ENCODE measurements at places on chromosomes 16 and 17. TPM values are rescaled to one million over a fixed set of nuclear protein-coding genes. Genes with fewer than 3 reads are reported as not detected.

RHBDL3 gene
- 3.5 TPM for polyA plus RNA-seq

DNA sequence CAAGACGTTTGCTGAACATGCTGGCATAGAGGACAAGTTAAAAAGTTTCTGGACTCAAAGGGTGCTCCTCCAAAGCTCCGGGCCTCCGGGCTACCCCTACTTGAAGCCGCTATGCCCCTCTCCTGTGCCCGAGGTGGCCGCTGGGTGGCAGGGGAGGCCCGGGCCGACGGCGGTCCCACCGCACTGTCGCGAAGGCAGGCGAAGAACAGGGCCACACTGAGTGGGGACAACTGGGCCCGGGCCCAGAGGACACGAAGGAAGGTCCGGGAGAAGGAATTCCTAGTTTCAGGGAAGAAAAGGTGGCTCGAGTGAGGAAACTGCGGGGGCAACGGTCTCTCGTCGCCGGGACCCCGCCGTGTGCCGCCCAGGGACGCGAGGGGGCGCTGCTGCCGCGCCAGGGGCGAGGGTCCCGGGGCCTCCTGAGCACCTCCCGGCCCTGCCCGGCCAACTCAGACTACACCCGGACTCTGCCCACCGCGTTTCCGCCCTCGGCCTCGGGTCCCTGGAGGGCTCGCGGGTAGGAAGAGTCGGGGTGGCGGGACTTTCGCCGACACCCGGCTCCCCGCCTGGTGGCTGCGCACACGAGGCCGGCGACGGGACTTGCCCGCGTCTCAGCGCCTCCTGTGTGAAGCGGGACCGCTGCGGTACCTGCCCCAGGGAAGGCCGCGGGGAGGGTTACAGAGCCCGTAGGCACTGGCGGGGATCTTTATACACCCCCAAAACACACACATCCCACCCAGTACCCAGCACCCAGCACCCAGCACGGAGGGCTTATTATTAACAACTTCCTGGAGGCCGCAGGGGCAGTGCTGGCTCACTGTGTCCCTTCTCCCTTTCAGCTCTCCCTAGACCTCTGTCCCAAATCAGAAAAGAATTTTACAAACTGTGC lies 772 bp upstream of the CHCT1 start:
- peak overlapping the region; percentile 20 for H3K27ac ChIP-seq
- H3K36me3 ChIP-seq: no peaks in the 10 kb centered on the region
- no peaks in the 10 kb centered on the region for H3K27me3 ChIP-seq
- DNase-seq: peak; percentile 66

DNA sequence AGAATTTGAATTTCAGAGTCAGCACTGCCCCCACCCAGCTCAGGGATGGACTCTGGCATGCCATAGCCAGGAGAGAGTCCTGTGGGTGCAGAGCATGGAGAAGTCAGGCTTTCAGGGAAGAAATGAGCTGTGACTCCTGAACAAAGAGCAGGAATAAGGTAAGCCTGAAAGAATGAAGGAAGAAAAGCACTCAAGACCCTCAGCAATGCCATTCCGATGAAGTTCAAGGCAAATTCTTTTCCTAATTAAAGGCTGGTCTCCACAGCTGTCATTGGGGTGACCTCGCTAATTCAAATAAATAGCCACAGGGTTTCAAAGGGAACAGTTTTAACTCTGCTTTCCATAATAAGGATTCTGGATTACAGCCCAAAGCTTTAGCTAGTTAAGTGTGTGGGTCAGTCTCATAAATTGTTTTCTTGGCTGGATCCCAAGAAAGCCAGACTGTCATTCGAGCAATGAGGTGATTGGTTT lies 31.7 kb downstream of the TOM1L2 start:
- H3K27me3 ChIP-seq: no peaks in the 10 kb centered on the region
- H3K36me3 ChIP-seq: no peaks in the 10 kb centered on the region
- H3K4me3 ChIP-seq: no peak overlapping the region
- no peak for DNase-seq
- H3K4me1 ChIP-seq: peaks cover 85% of the 10 kb centered on the region
- H3K27ac ChIP-seq: no peak overlapping the region

DNA sequence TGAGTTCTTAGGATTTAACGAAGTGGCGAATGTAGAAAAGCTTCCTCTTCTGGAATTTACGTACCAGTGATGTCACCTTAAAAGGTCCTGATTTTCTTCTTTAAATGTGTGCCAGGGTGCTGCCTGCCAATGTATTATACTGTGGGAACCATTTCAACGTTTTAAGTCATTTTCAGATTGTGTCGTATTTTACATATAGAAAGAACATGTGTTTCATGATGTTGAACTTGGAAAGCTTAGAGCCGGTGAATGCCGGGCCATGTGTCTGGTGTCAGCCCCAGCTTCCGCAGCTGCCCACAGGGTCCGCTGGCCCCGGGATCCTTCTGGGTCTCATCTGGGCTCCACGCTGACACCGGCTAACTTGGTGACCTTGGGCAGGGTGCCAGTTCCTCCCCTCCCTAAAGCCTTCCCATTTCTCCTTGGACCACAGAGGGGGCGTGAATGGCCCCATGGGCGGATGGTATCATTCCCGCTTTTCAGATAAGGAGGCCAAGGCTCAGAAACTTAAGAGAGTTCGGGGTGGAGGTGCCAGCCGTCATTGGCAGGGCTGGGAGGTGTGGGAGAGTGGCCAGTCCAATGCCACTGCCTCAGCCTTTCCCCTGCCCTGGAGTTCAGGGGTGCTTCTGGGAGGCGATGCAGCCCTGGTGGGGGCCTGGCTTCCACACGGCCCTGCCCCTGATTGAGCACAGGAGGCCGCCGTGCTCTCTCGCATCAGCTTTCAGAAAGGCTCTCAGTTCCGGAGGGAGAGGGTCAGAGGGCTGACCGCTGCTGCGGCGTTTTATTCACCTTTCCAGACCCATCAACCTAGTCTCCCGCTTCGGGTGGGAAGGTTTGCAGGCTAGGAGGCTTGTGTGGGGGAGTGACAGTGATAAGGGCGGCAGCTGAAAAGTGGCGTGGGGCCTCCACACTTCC lies 68.8 kb upstream of the CIBAR2 start:
- no peak overlapping the region for H3K4me3 ChIP-seq
- no peak overlapping the region for H3K27ac ChIP-seq
- DNase-seq: peak; percentile 75
- H3K27me3 ChIP-seq: no peaks in the 10 kb centered on the region
- no peaks in the 10 kb centered on the region for H3K36me3 ChIP-seq
- peaks cover 34% of the 10 kb centered on the region for H3K4me1 ChIP-seq

- DNase-seq: no peak
- no peak overlapping the region for H3K4me3 ChIP-seq
- H3K4me1 ChIP-seq: peaks cover 8% of the 10 kb centered on the region
- no peaks in the 10 kb centered on the region for H3K27me3 ChIP-seq
Measured at GRCh38 chr16:19085679-19086200, 18.3 kb downstream of the COQ7 start.

DNA sequence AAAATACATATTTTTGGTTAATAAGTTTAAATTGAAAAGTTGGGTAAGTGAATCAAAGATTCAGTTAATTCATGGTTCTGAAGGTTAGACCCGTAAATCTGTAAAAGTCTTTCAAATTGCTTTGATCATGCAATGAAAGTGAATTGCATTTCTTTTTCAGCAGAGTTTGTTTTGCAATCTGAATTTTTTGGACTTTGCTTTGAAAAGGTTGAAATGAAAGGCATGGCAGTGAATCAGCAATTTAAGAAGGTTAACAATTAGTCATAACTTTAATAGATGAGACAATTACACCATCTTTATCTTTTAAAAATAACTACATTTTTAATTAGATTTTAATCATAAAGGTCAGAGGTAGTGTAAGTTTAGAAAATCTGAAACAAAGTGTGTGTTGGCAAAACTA lies 310.9 kb upstream of the KCNJ16 start:
- DNase-seq: no peak
- no peaks in the 10 kb centered on the region for H3K36me3 ChIP-seq
- H3K4me1 ChIP-seq: no peaks in the 10 kb centered on the region
- H3K27me3 ChIP-seq: no peaks in the 10 kb centered on the region
- no peak overlapping the region for H3K4me3 ChIP-seq
